ENCODE measurements at places on chromosomes 13 and 19. TPM values are rescaled to one million over a fixed set of nuclear protein-coding genes. Genes with fewer than 3 reads are reported as not detected.

Gene PNMA8A
- 6.4 TPM for total RNA-seq

Gene THSD8
- 4.4 TPM for total RNA-seq

DNA sequence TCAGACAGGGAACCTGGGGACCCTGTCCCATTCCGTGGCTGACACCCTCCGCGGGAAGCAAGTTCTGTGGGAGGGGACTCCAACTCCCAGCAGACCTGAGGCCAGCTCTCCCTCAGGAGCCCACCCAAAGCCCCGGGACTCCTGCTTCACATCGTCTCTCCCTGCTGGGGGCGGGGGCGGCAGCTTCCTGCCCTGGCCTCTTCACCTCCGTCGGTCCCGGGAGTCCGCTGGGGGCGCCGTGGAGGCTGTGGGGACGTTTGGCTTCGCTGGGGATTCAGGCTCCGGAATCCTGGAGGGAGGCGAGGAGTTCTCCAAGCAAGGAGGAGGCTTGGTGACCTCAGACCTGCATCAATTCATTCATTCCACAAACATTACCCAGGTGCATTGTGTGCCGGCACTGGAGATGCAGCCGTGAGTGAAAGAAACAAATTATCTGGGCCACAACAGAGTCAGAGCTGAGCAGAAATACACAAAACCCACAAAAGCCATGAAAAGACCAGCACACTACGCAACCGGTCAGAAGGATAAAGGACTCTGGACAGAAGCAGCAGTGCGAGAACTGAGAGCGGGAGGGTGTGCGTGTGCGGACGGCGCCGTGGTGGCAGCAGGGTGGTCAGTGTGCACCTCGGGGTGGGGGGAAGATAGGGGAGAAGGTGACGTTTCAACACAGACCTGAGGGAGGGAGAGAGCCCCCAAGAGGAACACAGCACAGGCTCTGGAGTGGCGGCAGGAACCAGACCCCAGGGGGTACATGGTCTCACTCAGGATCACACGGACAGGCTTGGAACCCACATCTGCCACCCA is 19.0 kb downstream of the EPS8L1 start:
- DNase-seq, result no peak

- no peak for DNase-seq
These were observed 782 bp downstream of the CYSLTR2 start for GRCh38 chr13:48654511-48654910.

GRCh38 chr13:28568286-28568685 is 73.4 kb upstream of the FLT1 start:
- peak; percentile 78 for DNase-seq

Gene FUT2
- 35.4 TPM for total RNA-seq

DNA sequence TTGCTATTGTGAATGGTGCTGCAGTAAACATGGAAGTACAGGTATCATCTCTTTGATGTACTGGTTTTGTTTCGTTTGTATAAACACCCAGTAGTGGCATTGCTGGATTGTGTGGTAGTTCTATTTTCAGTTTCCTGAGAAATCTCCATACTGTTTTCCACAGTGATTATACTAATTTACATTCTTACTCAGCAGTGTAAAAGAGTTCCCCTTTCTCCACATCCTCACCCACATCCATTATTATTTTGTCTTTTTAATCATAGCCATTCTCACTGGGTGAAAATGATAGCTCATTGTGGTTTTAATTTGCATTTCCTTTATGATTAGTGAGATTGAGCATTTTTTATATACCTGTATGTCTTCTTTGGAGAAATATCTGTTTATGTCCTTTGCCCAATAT is 62.3 kb upstream of the PARP4 start:
- DNase-seq, result no peak

- peak; percentile 75 for DNase-seq
These were observed 441 bp upstream of the ZNF559 start for GRCh38 chr19:9323557-9323918.

DNA sequence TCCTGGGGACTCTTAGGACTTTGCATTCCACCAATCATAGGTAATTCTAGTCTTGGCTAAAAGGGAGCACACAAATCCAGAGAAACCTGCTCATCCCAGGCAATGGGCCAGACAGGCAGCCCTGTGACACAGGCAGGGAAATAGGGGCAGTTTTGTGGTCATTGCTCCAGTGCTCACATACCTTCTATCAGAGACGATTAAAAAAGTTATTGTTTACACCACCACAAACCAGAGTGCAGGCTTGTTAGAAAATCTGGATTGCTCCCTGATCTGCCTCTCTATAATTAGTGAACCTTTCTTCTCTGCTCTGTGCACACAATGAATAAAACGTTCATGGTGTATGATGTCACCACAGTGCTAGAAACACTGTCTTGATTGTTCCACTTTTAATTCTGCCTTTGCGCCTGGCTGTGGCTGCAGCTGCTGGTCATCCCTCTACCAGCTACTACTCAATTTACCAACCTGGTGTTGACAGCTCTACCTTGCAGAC is 121.6 kb upstream of the SPATA13 start:
- DNase-seq, result no peak

DNA sequence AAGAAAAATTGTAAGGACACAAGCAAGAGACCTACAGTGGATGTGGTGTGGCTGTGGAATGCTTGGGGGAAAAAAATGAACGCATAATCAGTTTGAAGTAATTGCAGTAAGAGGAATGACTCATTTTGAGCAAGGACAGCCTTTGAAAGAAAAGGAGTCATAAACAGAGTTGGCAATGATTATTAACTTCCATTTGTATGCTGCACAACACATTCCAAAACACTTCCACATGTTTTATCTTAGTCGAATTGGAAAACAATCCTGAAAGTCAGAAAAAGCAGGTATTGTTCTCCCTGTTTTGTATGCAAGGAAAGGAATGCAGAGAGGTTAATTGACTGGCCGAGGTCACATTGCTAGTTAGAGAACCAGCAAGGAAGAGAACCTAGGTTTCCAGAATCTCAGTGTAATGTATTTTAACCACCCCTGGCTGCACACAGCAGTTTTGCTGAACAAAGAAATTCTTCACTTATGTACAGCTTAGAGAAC is 630.0 kb upstream of the MIR17HG start:
- DNase-seq, result no peak

Gene DNAJB1
- 81.6 TPM for total RNA-seq

GRCh38 chr19:45407091-45407375 is 589 bp downstream of the POLR1G start:
- no peak for DNase-seq

DNA sequence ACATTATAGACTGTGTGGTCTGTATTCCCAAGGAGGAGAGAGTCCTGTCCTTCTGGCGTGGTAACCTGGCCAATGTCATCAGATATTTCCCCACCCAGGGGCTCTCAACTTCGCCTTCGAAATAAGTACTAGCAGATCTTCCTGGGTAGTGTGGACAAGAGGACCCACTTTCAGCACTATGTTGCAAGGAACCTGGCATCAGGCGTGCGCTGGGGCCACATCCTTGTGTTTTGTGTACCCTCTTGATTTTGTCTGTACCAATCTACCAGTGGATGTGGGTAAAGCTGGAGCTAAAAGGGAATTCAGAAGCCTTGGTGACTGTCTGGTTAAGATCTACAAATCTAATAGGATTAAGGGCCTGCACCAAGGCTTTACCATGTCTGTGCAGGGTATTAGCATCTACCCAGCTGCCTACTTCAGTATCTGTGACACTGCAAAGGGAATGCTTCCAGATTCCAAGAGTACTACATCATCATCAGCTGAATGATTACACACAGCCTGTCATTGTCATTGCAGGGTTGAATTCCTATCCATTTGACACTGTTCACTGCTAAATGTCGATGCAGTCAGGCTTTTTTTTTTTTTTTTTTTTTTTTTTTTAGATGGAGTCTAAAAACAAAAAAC is 148.0 kb downstream of the PRR20E start:
- no peak for DNase-seq

DNA sequence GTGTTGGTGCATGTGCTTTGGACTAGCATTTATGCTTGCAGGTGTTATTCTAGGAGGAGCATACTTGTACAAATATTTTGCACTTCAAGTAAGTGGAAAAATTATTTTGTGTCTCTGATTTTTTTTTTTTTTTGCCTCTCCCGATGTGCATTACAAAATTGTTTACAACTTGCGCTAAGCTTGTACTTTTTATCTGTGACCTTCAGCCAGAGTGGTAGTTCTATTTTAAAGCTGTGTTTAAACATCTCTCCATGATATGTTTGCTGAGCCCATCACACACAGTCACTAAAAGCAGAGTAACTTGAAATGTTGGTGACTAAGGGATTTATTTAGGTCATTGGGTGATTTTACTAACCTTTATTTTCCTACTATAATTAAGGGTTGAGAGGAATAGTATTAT is 20.8 kb downstream of the ITM2B start:
- DNase-seq, result no peak

Gene MAST1
- total RNA-seq, result 0.36 TPM

GRCh38 chr13:46289260-46289955 is 77.7 kb downstream of the LRRC63 start:
- no peak for DNase-seq

GRCh38 chr19:18294467-18294864 is 13.0 kb upstream of the JUND start:
- DNase-seq, result peak; percentile 78

DNA sequence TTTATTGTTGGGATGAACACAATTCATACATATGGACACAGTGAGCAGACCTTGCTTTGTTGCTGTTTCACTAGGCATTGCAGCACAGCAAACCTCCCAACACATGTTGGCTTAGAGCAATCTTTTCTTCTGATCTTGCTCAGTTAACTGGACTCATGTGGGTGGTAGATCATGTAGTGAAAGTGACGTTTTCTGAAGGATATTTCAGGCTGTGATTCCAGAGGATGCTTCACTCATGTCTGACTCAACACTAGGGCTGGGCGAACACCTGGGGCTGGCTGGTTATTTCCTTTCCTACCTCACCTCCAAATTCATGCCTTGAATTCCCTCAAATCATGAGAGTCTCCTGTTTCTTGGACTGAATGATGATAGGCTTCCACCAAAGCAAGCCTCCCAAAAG is 14.3 kb upstream of the LGALS13 start:
- no peak for DNase-seq

DNA sequence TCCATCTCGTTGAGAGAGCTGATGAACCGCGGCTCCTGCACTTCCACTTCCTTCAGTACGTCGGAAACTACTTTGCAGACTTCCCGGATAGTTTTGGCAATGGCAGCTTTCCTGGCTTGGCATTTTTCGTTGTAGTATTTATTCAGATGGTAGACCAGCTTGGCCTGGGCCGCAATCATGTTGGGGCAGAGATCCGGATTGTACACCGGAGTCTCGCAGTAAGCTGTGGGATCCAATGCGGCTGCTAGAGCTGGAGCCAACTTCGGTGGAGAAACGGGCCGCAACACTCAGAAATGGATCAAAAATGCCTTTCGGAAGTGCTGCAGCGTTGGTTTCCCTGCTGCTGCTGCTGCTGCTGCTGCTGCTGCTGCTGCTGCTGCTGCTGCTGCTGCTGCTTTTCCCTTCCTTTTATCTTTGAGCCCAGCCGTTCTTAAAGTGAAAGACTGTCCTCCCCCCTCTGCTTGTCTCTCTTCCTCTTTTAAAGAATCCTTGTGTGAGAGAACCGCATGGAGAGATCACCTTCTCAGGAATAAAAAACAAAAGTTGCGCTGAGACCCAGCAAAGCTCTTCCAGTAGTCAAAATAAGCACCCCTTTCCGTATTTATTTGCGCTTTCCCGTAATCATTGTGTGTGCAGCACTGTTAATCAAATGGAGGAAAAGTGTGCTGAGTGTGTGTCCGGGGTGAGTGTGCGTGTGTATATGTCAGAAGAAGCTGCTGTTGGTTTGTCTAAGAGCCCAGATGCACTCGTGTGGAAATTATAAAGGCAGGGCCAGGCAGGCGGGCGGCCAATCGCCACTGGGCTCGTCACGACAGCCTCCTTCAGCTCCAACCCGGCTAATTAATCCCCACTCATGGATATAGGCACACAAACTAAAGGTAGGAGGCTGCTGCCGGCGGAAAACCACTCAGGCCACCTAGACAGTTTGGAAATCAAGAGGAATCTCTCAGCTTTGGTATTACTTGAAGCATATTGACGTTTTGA is at the start of gene MAB21L1:
Gene MAB21L1, minus strand, starts transcription at position 730 of the 984 bp plus-strand sequence. Its CDS starts 551 bp downstream, at position 179.
- DNase-seq, result no peak

Gene PSG2
- total RNA-seq, result not detected

Gene NLRP4
- not detected for total RNA-seq

- no peak for DNase-seq
These were observed 132.5 kb downstream of the NHLRC3 start for GRCh38 chr13:39170711-39171110.

Gene ZNF780A
- total RNA-seq, result 31.3 TPM

DNA sequence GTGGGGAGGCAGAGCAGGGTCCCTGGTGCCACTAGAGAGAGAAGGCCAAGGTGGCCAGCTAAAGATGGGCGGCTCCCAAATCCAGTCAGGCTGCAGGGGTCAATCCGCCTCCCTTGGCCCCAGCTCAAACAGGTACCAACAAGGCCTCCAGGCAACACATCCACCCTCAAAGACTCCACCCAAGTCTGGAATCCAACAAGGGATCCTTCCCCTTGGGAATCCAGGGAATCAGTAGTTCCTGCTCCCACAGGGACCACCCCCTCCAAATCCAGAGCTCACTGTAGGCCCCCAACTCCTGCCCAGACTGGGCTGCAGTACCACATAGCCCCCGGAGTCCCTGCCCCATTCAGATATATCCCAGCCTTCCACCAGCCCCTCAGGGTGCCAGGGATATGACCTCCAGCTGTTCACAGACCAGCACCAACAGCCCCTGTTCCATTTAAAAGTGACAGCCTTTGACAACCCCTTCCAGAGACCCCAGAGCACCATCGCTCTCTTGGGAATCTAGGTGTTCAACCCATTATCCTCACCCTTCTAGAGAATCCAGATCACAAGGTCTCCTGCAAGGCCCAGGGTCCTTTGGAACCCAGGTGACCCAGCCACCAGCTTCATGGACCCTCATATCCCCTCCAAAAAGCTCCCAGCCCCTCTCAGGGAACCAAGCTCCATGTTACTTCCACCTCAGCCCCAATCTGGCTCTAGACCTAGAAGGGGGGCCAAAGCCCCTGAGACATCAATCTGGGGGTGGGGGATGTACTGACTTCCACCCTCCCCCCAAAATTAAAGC is 3.2 kb downstream of the ERF start:
- no peak for DNase-seq

DNA sequence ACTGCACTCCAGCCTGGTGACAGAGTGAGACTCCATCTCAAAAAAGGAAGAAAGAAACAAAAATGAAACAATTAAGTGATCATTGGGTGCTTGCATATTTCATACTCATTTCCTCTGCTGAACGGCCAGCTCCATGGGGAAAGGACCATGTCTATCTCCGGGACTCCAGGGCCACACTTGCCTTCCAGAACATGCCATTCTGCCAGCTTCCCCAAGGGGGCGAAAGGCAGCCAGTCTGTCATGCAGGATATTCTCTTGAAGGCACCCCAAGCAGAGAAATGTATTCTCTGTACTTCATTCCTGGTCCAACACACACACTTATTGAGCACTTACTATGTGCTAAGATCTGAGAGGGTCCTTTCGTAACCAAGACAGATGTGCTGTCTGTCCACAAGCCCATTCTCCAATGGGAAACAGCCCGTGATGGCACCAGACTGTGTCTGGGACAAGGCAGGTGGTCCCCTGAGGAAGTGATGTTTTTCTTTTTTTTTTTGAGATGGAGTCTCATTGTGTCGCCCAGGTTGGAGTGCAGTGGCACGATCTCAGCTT is 10.2 kb upstream of the CARM1 start:
- DNase-seq, result no peak

- DNase-seq, result no peak
These were observed 289.2 kb downstream of the EFNB2 start for GRCh38 chr13:106246242-106246641.

Gene OR7D4
- total RNA-seq, result not detected

- no peak for DNase-seq
These were observed 290.0 kb downstream of the KCTD12 start for GRCh38 chr13:76596216-76596615.

- no peak for DNase-seq
These were observed 18.4 kb downstream of the TMEM150B start for GRCh38 chr19:55306712-55307111.

Measured in ureter (tissue), 1 donor.